Stimulated activated CD8-positive, alpha-beta memory T cell treated with anti-CD3 and anti-CD28 coated beads, Interleukin-2, amount 100 ng/mL, for 1 hour (primary cell): ENCODE measurements at places on chromosomes 2 and 18.

DNA sequence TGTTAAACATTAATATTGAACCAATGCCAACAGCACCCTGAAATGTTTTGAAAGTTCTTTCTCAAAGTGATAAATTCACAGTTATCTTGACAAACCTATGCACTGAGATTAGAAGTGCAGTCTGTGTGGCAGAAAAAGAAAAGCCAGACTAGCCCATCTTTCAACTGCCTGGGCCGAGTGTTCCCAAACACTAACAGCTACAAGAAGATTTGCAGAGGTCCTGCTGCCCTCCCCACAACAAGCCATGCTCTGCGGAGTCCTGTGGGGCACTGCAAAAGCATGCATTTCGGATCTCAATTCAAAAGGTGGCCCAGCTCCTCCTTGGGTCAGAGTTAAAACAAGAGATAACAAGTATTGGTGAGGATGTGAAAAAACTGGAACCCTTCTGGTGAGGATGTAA is 208.4 kb upstream of the TMEM200C start:
- DNase-seq, result no peak

- DNase-seq, result no peak
Measured at GRCh38 chr2:98134172-98135005, 47.4 kb downstream of the VWA3B start.

DNA sequence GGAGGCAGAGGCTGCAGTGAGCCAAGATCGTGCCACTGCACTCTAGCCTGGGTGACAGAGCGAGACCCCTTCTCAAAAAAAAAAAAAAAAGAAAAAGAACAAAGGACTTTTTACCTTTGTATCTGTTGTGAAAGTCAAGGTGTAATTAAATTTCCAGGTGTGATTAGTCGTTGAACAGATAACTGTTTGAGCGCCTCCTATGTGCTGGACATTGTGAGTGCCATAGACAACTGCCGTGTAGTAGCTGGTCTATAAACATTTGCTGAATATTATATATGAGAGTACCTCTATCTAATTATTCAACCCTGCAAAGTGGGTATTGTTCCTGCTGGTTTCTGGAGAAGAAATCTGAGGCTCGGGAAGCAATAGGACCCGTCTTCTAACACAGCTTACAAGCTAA is 71.8 kb downstream of the ASAP2 start:
- DNase-seq, result no peak

GRCh38 chr2:9212661-9213411 is 6.2 kb downstream of the ASAP2 start:
- no peak for DNase-seq

- DNase-seq, result no peak
Measured at GRCh38 chr2:200861617-200862155, 2.8 kb downstream of the CLK1 start.

DNA sequence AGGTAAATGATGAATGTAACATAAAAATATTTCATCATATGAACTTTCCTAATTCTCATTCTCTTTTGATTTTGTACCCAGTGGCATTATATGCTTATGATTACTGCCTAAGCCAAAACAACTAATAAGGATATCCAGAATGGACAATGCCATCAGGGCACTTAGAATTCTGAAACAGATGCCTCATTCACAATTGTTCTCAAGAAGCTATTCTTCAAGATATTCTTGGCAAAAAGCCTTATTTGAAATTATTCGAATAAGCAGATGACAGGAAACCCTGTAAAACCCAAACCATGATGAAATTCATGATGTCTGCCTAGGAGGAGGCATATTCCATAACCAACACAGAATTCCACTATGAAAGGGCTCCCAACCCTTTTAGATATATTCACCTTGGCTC is 353.2 kb upstream of the TRIB2 start:
- no peak for DNase-seq

DNA sequence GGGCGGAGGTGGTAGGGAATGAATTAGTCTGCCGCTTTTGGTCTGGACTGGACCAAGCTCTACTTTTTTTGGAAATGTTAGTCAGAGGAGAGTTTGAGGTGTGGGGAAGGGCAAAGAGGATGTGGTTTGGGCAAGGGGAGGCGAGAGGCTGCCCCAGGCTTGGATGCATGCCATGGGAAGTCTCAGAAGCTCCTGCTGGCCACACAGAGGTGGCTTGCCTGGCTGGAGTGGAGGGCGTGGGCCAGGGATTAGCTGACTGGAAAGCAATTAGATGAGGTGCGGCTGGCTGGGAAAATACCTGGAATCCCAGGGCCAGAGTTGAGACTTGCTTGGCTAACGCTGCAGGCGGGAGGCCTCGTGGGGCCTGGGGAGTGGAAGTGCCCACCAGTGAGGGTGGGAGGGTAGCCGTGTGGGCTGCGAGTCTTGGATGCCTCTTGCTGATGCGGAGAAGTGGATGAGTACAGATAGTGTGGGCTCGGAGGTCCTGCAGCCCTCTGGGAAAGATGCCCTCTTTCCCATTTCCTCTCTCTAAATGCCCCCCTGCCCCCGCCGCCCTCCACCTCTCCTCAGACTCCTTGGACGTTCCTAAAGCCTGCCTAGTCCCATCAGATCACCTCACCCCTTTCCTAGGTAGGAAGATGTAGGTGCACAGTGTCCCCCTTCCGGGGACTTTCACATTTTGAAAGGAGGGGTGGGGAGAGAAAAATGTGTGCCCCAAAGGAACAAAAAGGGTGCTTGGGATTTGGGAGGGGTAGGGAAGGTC is 117.6 kb downstream of the SMAD7 start:
- DNase-seq, result no peak

DNA sequence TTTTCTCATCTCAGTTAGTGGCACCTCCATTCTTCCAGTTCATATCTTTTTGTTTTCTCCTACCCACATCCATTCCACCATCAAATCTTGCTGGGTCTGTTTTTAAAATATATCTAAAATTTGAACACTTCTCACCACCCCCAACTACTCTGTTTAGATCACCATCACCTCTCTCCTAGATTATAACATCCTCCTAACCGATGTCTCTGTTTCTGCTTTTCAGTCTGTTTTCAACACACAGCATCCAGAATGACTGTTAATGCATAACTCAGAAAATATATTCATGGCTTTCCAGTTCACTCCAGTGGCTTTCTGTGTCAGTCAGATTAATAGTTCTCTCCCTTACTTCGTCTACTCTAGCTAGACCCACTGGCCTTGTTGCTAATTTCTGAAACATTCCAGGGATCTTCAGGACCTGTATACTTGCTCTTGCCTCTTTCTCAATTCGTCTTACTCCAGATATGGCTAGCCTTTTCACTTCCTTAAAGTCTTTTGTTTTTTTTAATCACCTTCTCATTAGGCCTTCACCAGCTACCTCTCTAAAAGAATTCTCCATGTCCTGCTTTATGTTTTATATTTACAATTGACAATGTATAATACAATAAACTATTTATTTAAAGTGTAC is 105.3 kb downstream of the COMMD1 start:
- no peak for DNase-seq

GRCh38 chr2:66896131-66896530 is 461.2 kb downstream of the MEIS1 start:
- DNase-seq, result no peak

DNA sequence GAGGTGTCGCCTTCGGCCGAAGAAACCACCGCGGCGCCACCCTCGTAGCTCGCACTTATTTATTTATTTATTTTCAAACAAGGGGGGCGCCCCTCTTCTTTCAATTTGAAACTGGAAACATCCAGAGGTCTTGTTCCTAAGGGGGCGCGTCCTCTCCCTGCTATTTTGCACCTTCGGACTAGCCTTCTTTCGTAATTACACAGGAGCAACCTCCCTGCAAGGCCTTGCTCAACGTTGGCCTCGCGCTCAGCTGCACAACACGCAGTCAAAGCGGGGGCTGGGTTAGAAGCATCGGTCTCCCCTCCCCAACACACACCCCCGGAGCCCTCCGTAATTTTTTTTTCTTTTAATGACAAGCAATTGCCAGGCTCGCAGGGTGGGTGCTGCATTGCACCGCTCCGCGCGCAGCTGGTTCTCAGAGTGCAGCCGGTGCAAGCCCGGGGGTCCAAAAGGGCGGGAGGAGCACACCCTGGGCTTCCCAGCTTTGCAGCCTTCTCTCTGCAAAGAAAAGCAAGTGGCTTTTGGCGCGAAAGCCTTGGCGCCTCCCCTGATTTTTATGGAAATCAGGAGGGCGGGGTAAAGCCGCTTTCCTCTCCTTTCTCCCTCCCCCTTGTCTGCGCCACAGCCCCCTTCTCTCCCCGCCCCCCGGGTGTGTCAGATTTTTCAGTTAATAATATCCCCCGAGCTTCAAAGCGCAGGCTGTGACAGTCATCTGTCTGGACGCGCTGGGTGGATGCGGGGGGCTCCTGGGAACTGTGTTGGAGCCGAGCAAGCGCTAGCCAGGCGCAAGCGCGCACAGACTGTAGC is at the start of gene MYCN:
TSS of gene MYCN (plus strand) at position 697 of the 807 bp plus-strand sequence. CDS start 1,515 bp downstream, outside the sequence.
- no peak for DNase-seq

DNA sequence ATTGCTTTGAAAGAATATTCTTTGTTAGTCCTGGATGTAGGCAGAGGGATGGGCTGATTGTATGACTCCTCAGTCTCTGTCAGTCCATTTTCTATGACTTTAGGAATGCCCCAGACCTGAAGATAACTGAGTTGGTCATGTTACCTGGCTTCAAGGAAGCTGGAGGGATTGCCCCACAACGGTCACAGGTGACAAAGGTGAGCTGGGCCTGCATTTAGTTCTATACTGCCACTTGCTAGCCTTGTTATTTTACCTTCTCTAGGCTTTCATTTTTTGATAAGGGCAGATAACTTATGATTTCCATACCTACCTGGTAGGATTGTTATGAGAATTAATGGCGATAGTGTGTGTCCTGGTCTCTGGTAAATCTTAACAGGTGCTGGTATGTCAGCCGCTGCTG is 260.1 kb downstream of the PRKCE start:
- DNase-seq, result no peak

GRCh38 chr2:881204-881918 is 69.3 kb upstream of the SNTG2 start:
- DNase-seq, result no peak

GRCh38 chr2:237064203-237065070 is 21.3 kb upstream of the COPS8 start:
- DNase-seq, result no peak

DNA sequence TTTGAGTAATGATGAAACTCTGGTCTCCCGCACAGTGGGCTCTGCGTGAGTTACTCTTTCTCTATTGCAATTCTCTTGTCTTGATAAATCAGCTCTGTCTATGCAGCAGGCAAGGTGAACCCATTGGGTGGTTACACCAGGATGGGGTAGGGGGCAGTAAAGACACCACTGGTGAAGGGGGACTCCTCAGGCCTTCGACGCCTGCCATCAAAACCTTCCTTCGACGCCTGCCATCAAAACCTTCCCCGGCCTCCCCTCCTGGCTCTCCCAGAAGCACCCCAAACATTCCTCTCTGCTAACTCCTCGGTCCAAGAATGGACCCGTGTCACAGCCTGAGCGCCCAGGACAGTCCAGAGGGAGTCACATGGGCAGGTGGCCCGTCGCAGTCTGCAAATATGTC is 4.8 kb upstream of the STARD7 start:
- DNase-seq, result no peak

DNA sequence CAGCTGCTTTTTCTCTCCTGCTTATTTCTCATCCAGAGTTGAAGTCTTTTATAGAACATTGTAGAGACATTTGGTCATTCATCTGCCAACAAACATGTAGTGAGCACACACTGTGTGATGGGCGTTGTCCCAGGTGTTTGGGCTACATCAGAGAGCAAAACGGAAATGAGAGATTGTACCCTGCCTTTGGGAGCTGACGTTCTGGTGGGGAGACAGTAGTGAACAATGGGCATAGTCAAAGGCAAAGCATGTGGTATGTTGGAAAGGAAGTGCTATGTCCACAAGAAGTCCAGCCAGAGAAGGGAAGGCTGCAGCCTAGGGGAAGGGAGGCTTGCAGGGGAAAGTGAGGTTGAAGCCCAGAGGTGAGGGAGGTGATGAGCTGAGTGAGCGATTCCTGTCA is 78.1 kb downstream of the PIEZO2 start:
- no peak for DNase-seq

DNA sequence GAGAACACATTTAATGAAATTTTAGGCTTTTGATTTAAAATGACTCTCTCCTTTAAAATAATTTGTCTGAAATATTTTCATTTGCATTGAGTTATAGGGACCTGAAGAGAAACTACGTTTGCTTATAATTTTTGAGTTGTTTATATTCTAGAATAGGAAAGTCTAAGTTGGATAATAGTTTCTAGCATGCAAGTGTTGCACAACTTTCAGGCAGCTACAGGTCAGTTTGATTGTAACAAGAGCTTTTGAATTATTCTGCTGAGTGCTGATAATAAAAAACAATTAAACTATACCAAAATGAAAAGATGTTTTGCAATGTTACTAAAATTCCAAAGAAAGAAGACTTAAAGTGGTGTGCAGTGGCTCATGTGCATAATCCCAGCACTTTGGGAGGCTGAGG is 71.0 kb downstream of the PDE1A start:
- no peak for DNase-seq

DNA sequence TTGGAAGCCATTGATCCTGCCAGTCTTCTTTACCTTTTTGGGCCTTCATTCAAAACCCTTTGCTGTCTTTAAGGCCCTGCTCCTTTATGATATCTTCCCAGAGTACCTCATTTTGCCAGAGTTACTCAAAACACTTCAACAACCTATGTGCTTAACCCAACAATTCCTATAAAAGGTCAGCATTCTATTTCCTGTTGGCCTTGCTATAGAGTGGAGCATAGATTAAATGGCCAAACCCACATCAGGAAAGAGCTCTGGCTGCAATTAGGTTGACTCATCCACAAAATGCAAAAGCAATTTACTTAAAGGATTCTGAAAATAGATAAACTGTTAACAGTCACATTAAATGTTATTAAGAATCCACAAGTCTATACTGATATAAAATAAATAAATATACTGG is 21.2 kb downstream of the MRPL33 start:
- no peak for DNase-seq

DNA sequence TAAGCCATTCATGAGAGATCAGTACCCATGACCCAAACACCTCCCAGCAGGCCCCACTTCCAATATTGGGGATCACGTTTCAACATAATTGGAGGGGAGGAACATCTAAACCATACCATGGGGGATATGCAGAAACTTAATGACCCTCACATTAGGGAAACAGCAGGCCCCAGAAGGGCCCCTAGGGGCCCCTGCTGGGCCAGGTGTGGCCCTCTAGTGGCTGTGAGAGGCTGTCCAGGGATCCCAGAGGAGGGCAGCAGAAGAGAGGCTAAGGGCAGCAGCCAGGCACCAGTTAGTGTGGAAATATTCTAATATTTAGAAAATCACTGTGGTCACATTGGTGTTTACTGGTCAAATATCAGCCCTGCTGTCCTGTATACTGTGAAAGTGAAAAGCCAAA is 49.3 kb upstream of the ANKRD44 start:
- no peak for DNase-seq

GRCh38 chr2:41933585-41934320 is 114.1 kb upstream of the PKDCC start:
- DNase-seq, result no peak

GRCh38 chr2:8889978-8890377 is 52.6 kb upstream of the KIDINS220 start:
- no peak for DNase-seq

- no peak for DNase-seq
Measured at GRCh38 chr2:164849506-164849905, 7.9 kb upstream of the COBLL1 start.
